ENCODE measurements at places on chromosomes 7 and 10. TPM values are rescaled to one million over a fixed set of nuclear protein-coding genes. Genes with fewer than 3 reads are reported as not detected.

The WAC gene
- 128 TPM for total RNA-seq

The TAS2R4 gene
- total RNA-seq, result 0.73 TPM

The ECHDC3 gene
- total RNA-seq, result not detected

The LIPN gene
- total RNA-seq, result not detected

The ENO4 gene
- total RNA-seq, result not detected

The RAPGEF5 gene
- 0.93 TPM for total RNA-seq

The NPTX2 gene
- not detected for total RNA-seq

The FKBP6 gene
- total RNA-seq, result not detected

The GDF2 gene
- total RNA-seq, result not detected

The CCDC146 gene
- 5.3 TPM for total RNA-seq

The PDCD11 gene
- 39.6 TPM for total RNA-seq

The TAS2R41 gene
- not detected for total RNA-seq

The MBL2 gene
- not detected for total RNA-seq

The IGFBP1 gene
- total RNA-seq, result not detected

The ELFN1 gene
- 0.08 TPM for total RNA-seq

The PRKAG2 gene
- 33.7 TPM for total RNA-seq

The OR9A2 gene
- total RNA-seq, result not detected

The NEUROG3 gene
- total RNA-seq, result not detected

The VWC2 gene
- not detected for total RNA-seq

The ACTL6B gene
- not detected for total RNA-seq

The ZNF722 gene
- not detected for total RNA-seq

The GIMAP7 gene
- total RNA-seq, result 171 TPM

The CCL24 gene
- total RNA-seq, result not detected
